ENCODE measurements at places on chromosomes 11 and 22.

DNA sequence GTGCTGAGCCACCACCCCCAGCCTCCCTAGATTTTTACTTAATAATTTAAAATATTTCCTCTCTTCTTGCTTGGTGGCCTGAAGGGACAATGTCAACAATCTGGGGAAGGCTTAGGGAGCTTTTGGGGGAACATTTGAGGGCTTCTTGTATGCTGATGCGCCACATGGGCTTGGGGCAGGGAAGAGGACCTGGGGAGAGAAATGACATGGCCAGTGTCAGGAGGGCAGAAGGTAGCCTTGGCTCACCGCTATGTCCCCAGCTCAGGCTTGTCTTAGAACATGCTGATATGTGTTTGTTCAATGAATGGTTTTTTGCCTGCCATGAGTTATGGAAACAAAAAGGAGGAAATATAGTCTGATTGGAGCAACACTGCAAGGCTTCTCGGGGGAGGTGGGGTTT is 51.6 kb downstream of the ST14 start:
- DNase-seq, result no peak

DNA sequence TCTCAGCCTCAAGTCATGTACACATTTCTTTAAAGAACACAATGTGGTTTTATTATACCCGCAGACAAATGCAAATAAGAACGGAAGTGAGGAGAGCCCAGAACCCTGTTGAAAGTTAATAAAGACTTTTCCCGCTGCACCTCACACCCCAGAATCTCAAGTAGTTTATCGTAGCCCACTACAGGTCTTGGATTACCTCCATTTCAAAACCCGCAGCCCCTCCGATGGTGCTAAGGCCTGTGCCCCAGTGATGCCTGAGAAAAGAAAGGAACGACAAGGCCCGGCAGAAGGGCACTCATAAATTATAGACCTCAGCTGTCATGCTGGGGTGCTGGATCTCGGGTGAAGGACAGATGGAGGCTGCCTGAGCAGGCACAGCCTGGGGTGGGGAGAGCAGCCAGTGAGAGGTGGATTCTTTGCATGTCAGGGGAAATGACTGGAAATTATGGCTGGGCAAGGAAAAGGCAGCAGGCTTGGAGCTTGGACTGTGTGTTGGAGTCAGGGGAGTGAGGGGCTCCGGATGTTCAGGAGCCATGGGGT is 354.1 kb downstream of the NTM start:
- no peak for DNase-seq

GRCh38 chr22:17803609-17804270 is 29.5 kb upstream of the BID start:
- DNase-seq, result no peak

GRCh38 chr22:27745809-27746208 is 55.7 kb downstream of the MN1 start:
- DNase-seq, result no peak

DNA sequence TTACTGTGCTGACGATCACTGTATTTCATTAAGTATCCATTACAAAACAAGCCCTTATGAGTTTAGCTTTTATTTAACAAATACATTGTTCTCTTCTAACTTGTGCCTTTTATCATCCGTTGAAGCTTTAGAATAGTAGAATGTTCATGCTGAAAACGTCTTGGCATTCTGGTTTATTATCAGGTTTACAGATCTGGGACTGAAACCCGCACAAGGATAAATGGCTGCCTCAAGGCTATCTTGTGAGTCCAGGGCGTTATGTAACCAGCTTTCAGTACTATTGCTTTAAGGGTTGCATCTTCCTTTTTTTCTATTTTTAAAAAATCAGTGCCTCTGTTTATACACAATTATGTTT is 66.6 kb upstream of the PRODH start:
- DNase-seq, result no peak

DNA sequence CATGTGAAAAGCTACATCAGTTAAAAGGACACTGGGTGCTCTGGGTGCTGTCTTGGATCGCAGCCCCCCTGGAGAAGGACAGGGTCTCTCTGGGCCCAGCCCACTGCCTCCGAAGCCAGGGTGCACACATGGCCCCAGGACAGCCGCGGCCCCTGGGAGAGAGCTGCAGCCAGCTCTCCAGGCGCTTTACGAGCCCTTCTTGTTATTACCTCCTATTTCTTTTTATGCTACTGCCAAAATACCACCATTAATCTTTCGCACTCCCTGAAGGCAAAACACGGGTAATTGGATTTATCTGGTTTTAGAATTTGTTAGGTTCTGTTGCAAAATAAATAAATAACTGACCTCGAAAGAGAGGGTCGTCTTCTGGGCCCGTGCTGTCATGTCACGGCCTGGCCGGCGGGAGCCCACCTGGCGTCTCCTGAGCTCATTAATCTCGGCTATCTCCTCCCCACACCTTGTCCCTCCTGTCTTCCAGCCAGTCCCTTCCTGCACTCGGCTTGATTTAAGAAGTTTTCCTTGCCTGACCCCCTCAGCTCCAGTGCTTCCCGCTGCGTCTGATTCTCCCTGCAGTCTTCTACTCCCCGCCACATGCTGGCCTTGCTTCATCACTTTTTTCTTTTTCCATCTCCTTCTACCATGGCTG is 611.7 kb downstream of the OPCML start:
- DNase-seq, result no peak

- peak; percentile 58 for DNase-seq
These were observed 22.9 kb upstream of the A4GALT start for GRCh38 chr22:42743501-42743991.

DNA sequence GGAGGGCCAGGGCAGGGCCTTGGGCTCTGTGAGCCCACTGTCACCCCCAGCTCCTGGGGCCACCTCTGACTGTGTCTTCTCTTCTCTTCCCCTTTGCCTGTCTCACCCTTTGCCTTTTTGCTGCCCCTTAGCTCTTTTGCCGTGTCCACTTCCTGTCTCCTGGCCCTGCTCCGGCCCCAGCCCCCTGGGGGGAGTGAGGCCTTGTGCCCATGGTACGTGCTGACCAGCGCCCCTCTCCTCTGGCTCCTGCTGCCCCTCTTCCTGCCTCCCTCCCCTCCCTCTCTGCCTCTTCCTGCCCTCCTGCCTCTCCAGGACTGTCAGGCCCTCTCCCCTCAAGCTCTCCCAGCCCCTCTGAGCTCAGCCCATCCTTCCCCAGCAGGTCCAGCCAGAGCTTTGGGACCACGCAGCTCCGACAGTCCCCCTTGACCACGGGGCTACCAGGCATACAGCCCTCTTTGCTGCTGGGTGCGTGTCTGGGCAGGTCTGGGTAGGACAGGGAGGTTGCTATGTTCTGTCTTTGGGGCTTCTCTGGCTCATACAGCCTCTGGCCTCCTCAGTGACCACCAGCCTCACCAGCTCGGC is 11.7 kb downstream of the TMEM258 start:
- DNase-seq, result no peak

- DNase-seq, result peak; percentile 51
These were observed 10.6 kb downstream of the LRRC51 start for GRCh38 chr11:72091292-72091691.

DNA sequence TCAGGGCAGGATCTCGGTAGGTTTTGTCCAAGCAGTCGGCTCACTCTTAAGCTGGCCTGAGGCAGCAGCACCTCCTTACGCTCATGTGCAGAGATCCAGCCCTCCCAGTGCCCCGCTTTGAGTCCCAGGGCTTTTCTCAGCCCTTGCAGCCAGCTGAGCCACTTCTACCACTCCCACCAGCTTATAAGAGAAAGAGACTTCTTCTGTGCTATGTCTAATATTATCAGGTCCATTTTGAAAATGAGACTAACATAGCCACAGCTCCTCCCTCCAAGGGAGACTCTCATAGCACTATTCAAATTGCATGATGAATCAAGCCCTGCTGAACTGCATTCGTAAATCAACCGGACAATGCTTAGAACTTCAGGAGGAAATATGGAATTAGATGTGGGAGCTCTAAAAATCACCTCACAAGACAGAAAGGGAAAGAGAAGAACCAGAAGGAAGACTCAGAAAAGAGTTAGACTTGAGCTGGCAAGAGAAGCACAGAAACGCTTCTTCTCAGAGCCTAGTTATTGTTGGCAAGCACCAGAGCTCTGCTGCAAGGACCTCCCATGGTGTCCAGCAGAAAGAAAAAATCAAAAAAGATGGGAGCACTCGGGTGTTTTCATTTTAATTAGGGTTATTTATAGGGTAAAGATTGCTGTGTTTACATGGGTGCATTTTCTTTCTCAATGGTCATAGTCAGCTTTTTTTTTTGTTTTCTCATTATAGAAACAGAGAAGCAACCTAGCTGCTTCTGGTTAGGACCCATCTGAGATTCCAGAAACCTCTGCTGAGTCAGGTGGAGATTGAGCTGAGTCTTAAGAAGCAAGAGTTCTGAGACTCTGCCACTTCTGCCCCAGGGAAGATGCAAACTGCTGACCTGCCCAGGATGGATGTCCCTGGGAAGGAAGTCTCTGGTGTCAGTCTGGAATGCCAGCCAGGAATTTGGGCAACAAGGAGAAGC is 181.4 kb downstream of the ETS1 start:
- DNase-seq, result no peak

DNA sequence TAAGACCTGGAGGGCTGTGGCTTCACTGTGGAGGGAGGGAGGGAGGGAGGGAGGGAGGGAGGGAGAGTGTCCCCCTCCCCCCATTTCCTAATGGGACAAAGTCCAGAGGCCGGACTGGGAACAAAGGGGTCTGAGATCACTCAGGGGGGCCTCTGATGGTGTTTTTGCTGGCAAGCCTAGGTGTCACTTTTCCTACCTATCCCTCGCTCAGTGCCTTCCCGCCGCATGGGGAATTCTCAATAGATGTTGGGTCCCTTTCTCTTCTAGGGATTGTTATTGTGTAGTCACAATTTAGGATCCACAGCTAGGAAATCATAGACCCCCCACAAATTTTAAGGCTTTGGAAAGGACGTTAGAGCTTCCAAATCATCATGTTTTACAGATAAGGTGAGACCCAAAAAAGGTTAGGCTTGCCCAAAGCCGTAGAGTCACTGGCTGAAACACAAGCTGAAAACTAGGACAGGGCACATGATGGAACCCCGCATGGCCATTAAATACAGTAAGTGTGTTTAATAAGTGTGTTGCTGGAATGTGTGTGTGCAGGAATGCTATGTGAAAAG is 4.8 kb upstream of the FTH1 start:
- no peak for DNase-seq

GRCh38 chr11:1209371-1210057 is 13.4 kb upstream of the MUC5B start:
- DNase-seq, result no peak

GRCh38 chr11:1202776-1203504 is 19.9 kb upstream of the MUC5B start:
- peak; percentile 16 for DNase-seq

- no peak for DNase-seq
These were observed 13.7 kb downstream of the MS4A13 start for GRCh38 chr11:60528934-60529333.

DNA sequence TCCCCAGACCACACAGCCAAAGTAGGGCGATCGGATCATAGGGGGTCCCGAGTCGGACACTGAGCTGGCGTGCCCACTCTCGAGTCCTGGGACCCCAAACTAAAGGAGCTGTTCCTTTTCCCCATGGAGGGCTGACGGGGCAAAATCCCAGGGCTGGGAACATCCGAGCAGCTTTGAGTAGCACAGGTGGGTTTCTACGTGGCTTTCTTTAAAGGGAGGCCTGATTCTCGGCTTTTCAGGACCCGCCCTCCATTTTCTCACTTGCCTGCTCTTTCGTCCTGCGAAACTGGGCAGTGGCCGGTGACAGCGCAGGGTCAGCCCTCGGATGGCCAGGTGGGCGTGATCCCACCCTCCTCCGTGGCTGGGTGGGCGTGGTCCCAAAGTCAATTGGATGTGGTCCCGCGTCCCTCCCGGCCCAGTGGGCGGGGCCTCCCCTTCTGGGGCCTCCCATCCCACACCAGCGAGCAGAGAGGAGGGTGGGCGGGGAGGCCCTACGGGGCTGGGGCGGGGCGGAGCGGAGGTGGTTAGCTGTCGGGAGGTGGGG is 17.5 kb upstream of the TXNRD2 start:
- no peak for DNase-seq

DNA sequence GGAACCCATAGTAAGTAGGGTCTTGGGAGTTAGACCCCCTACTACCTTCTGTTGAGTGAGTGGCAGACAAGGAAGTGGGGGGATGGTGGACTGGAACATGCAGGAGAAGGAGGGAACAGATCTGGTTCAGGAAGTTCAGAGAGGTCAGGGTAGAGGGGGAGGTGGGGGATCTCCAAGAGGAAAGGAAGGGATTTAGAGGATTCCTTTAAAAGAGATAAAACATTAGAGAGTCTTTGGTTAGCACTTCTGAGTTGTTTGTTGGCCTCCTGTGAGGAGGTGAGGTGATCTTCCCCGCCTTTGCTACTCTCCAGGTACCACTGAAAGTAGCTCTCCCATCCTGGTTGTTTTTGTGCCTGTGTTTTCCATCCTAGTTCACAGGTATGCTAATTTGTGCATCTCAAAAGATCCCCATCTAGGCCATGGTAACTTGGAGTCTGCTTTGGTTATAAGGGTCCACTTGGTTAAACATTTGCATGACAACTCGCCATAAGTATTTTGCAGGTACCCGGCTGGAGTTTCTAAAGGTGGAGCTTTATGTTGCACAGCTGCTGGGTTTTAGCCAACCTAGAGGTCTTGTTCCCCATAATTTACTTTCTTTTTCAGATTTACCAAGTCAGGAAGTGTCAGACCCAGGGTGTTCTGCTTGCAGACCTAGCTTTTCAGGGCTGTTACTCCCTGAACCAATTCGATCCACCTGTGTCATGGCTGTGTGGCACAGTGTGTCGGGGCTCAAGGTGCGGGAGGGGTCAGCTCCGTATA is 79.3 kb upstream of the SORL1 start:
- no peak for DNase-seq

GRCh38 chr22:42893371-42894150 is 36.5 kb upstream of the ARFGAP3 start:
- DNase-seq, result no peak

- DNase-seq, result no peak
These were observed 1236.4 kb downstream of the FAM181B start for GRCh38 chr11:81497202-81497804.

DNA sequence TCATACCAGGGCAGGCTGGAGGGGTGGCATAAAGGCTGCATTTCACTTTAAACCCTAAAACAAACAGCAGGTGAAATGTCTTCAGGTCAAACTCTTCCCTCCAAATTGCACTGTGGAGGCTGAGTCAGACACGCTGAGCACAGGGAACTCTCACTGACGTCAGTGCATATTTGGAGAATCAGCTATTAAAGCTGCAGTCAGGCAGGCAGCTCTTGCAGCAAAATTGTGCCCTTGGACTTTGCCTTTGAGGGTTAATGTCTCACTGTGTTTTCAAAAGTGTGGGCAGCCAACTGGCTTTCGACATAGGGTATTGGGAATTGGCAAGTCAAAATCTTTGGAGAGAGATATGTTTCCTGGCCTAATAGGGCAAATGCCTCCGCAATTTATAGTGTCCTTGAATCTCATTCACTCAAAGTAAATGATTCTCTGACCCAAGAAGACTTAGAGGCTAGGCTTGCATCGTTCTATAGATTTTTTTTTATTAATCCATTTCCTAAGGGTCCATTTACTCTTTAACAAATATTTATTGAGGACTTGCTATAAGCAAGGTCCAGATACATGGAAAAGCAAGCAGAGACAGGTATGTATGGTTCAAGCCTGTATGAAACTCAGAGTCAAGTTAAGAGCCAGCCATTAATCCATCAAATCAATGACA is 27.7 kb upstream of the SMCO4 start:
- DNase-seq, result peak; percentile 72
